ENCODE measurements at places on chromosomes 2 and 18.

DNA sequence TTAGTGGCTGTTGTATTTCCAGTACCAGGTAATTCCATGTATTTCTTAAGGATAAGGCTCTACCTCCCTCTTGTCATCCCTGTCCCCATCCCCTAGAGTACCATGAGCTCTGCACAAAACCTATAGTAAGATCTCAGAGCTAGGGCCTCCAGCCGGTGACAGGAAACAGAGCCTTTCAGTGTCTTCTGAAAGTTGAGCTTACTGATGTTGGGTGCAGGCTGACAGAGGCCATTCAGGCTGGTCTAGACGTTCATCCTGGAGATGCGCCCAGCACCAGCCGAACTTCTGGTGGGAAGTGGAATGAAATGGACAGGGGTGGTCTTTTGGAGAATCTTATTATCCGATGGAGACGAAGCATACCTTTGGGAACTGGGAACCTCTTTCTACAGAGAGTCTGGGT lies 16.7 kb upstream of the LYPD6B start:
- no peak for DNase-seq

GRCh38 chr18:48943333-48943732 lies 7.4 kb downstream of the SMAD7 start:
- no peak for DNase-seq

DNA sequence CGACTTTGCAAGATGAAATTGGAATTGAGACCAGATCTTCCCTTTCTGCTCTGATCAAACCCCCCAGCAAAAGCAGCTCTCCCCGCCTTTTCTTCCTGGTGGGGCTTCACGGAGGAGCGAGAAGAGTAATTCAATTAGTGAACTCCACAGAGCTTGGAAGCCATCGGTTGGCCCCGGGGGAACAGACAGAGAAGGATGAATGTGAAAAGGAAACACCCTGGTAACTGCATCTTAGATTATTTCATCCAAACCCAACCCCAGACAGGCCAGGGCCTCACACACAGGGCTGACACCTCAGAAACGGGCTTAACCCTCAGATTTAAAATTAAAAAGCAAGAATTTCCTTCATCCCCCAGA lies 18.3 kb downstream of the SMAD7 start:
- DNase-seq, result no peak

DNA sequence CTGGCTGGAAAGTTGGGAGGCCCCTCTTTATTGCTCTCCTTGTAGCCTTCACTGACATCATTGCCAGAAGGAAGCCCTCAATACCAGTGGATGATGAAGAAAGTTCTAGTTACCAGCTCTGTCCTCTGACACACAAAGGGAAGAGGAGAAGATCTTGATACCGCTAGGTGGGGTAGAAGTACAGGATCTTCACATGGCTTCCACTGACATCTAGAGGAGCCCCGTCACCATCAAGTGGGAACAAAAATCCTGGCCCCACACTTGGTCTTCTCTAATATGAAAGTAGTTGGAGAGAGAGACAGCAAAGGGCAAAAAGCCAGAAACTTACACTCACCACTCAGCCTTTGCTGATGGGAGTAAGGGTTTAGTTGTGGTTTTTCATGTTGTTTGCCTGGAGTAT lies 12.4 kb downstream of the XIRP2 start:
- no peak for DNase-seq

DNA sequence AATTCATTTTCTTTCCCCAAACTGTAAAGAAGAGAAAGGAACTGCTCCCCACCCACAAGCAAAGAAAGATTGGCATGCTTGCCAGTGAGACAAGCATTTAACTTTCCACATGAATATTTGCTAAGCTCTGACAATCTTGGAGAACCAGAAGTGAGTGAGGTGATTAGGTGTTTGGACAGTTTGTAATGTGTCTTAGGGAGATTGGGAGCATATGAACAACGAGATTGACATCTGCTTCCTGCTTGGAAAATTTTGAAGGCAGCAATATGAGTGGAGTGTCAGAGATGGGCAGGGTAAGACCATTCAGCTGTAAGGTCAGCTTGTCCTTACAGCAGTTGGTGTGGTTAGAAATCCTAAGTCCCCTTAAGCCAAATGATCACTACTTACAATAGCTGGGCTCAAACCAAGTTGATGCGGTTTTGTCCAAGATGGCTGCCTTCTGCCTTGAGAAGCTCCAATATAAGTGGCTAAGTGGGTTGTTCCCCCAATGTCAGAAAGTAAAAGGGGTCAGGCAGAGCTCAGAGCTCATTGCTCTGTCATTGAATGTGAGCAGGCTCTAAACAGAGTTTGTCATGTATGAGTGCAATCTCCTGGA lies 36.0 kb upstream of the GALNT5 start:
- no peak for DNase-seq

GRCh38 chr2:203783496-203784203 lies 77.2 kb downstream of the CD28 start:
- DNase-seq, result no peak

GRCh38 chr2:53452957-53453748 lies 314.5 kb upstream of the CHAC2 start:
- DNase-seq, result no peak

- no peak for DNase-seq
Measured at GRCh38 chr2:224969633-224970260, 72.5 kb downstream of the DOCK10 start.

DNA sequence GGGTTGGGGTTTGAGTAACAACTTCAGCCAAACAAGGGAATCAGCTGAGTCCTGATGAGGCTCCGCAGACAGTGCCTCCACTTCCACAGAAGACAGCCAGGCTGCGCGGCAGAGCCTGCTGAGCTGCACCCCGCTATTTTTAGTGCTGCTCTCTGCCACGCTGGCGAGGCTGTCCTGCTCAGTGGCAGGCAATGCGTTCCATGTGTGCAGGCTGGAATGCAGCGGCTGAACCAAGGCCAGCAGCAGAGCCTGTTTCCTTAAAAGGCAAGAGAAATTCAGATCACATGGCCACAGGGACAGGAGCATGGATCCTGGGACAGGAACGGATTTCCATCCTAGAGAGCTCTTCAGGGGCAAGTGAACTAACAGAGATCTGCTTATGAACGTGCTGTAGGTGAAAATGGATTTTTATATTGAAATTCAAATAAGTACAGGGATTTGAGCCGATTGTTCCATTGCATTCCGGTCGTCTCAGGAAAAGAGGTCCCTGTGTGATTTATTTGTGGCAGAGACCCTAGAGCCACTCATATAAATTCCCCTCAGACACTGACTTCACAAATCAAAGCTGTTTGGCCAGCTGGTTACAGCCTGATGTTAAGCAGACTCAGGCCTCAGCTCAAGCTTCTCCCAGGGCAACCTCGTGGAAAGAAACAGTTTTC lies 98.7 kb downstream of the COL6A3 start:
- peak; percentile 64 for DNase-seq

DNA sequence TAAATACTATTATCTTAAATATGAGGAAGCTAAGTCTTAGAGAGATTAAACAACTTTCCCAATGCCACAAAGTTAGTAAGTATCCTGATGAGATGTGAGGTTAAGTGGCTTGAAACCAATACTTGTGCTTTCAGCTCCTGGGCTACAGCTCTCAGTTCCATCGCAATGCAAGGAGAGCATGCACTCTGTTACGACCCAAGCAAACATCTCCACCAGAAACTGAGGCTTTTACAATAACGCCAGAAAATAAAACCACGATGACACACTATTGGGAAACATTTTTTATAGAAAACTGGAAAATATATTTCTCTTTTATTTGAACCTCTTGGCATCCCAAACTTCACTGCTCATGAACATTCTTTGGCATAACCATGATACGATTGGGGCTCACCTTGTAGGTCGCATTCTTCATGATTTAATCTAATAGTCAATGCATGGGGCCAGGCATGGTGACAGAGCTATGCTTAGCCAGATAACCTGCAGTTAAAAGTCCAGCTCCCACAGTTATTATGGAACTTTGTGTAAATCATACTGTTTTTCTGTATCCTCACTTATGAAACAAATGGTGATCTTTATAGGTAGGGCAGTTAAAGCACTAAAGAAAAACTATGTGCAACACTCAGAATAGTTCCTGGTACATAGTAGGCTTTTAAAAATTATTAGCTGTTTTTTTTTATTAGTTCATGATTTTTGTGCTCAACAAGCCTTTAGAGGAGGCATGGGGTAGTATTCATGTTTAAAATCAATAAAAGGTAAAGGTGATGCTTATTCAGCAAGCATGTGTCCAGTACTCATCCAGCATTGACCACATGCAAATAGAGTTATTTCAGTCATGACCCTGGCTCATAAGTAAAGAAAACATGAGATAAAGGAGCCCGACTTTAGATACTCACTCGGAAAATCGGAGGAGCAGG lies 238.3 kb upstream of the TRIB2 start:
- DNase-seq, result no peak

DNA sequence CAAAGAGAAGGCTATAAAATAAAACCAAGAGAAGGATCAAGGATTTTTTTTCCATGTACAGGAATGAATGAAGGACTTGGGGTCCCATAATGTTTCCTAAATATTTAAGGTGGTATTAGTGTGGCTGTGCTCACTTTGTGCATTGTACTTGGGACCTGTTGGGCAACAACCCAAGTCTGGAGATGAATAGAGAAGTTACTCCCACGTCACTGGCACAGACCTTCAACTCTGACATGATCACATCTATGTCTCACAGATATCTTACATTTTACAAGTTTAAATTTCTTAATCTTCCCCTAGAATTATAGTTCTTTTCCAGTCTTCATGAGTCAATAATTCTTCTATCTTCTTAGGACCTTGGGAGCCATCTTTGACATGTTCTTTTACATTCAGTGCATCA lies 133.4 kb downstream of the PLCL1 start:
- DNase-seq, result no peak

DNA sequence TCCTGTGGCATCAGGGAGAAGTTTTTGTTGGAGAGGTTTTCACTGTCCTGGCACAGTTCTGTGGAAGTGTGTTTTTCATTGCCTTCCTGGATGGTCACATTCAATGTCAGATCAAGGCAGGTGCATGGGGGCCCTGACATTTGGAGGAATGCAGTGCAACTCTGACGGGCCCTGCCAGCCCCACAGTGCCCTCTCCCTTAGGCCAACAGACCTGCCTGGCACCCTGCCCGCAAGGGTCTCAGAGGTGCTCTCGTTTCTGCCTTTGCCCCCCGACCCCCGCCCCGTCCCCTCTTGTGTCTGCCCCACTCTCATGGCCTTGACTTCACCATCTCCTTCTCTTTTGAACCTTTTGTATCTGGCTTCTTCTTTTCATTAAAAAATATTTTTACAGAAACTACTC lies 257.2 kb upstream of the HDAC4 start:
- DNase-seq, result no peak

DNA sequence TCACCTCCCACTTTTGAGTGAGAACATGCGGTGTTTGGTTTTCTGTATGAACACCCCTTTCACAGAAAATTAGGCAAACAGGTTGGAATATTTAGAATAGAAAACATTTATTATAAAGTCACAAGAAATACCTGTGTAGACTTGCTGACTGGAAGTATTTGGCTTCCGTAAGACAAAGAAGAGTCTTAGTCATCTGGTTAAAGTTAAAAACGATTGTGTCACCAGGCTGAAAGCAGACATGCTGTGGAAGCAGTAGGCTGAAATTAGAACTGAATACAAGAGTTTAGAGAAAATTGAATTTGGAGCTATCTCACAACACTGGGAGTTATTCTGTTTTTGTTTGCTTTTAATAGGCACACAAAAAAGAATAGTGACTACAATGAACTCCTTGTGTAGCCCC lies 16.2 kb upstream of the CLASP1 start:
- no peak for DNase-seq

DNA sequence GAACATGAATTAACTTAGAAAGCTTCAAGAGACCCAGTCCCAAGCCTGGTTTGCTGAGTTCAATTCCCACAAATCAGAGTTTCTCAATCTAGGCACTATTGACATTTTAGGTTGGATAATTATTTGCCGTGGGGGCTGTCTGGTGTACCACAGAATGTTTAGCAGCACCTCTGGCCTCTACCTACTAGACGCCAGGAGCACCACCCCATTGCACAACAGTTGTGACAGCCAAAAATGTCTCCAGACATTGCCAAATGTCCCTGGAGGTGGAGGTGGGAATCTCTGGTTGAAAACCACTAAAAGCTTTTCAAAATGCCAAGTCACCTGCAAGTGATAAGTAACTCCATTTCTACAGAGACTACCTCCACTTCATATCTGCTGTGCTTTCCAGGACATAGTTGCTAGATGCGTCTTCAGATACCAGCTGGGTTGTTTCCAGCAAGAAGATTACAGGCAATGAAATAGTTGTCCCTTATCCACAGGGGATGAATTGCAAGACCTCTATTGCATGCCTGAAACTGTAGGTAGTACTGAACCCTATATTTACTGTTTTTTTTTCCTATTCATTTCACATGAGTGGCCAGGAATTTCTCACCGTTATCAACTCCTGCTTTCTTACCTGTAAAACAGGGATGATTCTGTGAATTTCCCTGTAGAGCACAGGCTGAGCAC lies 554.3 kb downstream of the ZEB2 start:
- DNase-seq, result no peak

DNA sequence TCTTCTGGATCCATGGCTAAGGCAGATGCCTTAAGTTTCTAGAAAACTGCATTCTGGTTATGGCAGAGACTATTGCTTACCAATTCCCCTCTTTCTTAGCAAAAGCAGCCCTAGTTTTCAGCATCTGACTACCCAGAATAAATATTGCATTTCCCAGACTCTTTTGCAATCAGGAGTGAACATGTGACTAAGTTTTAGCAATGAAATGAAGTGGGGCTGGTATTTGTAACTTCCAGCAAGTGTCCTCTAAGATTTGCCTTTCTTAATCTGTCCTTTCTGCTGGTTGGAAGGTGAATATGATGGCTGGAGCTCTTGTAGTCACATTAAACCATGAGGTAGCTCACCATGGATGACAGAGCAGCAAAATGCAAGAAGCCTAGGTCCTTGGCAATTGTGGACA lies 132.9 kb upstream of the PKDCC start:
- DNase-seq, result no peak

- no peak for DNase-seq
Measured at GRCh38 chr2:33496150-33496549, 19.7 kb downstream of the RASGRP3 start.

GRCh38 chr2:16318474-16319195 lies 347.0 kb downstream of the CYRIA start:
- no peak for DNase-seq

Data from upper lobe of left lung (tissue), 6 donors.